ENCODE measurements at places on chromosomes 6 and 20.

DNA sequence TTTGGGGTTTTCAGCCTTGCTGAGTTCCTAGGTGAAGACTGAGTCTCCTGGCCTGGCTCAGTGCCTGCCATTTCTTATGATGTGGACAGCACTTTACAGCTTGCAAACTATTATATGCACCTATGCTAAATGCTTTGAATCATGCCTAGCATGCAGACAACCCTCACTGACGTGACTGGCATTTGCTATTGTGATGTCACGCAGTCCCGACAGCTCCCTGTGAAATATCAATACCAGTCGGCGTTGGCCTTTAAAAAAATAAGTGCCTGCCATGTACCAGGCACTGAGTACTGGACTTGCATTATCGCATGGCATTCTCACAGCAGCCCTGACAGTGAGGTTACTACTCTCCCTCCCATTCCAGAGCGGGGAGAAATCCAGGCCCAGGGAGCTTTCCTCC lies 35.5 kb downstream of the UQCC2 start:
- DNase-seq: no peak

- peak; percentile 95 for DNase-seq
These were observed 9.3 kb downstream of the ECT2L start for GRCh38 chr6:138805016-138805765.

DNA sequence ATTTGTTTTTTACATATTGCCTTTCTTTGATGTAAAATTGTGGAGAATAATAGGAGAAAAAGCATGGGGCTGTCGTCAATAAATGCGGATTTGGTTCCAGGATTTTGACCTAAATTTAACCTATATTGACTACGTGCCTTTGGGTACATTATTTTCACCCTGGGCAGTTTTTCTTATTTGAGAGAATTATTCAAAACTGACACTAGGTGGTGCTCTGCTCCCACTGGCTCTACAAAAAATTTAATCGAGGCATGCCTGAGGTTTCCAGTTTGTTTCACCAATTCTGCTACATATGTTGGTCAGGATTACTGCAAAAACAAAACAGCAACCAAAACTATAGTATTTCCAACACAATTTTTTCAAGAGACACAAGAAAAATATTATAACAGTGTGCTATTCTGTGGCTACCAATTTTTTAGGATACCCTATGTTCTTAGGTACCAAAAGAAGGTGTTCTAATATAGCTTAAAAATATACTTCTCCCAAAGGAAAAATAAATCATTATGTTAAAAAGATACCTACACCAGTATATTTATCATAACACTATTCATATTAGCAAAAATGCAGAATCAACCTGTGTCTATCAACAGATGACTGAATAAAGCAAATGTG lies 48.6 kb upstream of the FABP7 start:
- peak; percentile 54 for DNase-seq

- DNase-seq: peak; percentile 51
These were observed 115.3 kb upstream of the EDN1 start for GRCh38 chr6:12174878-12175277.

- no peak for DNase-seq
These were observed 52.2 kb upstream of the TRERF1 start for GRCh38 chr6:42503894-42504293.
